Mesenteric fat pad (tissue), 1 donor: ENCODE measurements at places on chromosomes 7 and 10. TPM values are rescaled to one million over a fixed set of nuclear protein-coding genes. Genes with fewer than 3 reads are reported as not detected.

PRSS37 gene
- not detected for total RNA-seq

TRPV5 gene
- not detected for total RNA-seq

- DNase-seq, result no peak
These were observed 153.8 kb upstream of the AKR1E2 start for GRCh38 chr10:4672201-4672600.

- DNase-seq, result no peak
These were observed 93.5 kb downstream of the WDR11 start for GRCh38 chr10:120944586-120945125.

DNA sequence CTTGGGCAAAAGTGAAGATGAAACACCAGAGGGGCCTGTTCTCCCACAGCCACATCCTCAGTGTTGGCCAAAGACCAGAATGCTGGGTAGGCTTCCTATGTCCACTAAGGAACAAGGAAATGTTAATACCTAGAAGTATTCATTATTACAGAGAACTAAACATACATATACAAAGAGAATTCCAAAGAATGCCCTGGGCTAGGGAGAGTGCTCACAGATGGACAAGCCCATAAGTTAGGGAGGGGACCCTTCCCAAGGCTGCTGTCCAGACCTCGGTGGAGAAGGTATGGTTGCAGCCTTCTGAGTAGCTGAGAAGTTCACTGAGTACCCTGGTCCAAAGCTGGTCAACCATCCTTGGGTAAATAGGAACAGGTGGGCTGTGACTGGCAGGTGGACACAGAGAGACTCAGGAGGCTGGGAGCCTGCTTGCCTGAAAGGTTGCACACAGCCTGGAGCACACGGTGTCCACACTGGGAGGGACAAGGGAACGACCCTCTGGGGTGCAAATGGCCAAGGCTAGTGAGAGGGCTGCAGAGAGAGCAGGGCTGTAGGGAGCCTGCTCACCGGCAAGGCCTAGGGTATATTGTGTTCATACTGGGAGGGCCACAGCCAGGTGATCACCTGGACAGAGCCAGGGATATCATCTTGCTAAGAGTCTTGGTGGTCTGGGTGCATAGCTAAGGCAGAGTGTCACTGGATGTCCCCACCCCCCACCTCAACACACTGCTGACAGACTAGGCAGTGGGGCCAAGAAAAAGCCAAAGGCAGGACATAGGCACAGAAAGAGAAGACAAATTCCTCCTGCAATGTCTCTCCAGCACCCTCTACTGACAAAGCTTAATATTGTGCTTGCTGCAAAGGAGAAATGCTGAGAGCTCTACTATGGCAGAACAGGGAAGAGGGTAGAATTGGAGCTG, 40.3 kb downstream of the CPVL start:
- DNase-seq, result no peak

GRCh38 chr7:38704751-38705150, 73.6 kb upstream of the AMPH start:
- DNase-seq, result no peak

- DNase-seq, result no peak
These were observed 470.5 kb downstream of the RPS24 start for GRCh38 chr10:78504181-78504580.

DNA sequence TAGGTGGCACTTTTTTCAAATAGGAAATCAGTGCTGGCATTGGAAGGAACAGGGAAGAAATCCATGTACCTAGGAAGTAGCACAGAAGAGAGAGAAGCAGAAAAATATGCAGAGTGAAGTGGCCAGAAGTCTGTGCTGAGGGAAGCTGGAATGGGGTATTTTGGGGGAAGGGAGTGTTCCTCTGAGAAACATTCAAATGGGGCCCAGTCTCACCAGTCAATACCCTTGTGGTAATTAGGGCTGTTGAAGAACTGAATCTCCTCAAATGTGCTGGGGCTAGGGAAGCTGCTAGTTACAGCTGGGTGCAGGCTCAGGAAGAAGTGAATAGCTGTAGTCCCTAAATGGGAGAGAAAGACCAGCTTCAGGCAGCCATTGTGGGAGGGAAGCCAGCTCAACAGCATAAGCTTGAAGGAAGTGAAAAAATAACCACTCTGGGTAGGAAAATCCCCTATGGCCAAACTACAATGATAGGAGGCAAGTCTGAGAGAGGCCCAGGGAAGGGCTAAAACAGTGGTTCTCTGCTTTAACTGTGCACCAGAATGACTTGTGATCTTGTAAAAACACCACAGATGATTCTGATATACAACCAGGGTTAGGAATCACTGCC, 7.6 kb downstream of the NDST2 start:
- DNase-seq, result no peak
